Lung (tissue), 17 donors: ENCODE measurements at places on chromosomes 2 and 18. TPM values are rescaled to one million over a fixed set of nuclear protein-coding genes. Genes with fewer than 3 reads are reported as not detected.

DNA sequence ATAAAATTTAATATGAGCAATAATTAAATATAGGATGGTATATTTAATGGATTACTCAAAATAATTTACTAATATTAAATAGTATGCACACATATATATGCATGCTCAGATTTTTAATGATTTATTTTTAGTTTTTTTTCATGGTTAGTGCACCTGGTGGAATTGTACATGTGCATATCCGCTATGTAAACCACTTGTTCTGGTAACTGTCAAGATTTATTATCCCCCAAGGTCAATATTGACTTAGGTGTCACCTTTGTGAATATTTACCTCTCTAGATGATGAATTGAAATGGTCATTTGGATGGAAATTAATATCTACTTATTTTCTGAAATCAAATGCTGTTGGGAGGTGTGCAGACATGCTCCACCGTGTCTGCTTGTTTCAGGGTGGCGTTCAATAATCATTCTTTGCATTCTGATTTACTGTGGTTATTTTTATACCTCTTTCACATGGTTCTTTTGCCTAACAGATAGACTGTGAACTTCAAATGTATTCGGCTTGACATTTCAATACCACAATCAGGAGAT is 14.7 kb downstream of the CNTNAP5 start:
- DNase-seq: no peak
- no peaks in the 10 kb centered on the region for H3K27me3 ChIP-seq
- no peak overlapping the region for H3K4me3 ChIP-seq

The CAB39 gene
- 19.4 TPM for polyA plus RNA-seq

DNA sequence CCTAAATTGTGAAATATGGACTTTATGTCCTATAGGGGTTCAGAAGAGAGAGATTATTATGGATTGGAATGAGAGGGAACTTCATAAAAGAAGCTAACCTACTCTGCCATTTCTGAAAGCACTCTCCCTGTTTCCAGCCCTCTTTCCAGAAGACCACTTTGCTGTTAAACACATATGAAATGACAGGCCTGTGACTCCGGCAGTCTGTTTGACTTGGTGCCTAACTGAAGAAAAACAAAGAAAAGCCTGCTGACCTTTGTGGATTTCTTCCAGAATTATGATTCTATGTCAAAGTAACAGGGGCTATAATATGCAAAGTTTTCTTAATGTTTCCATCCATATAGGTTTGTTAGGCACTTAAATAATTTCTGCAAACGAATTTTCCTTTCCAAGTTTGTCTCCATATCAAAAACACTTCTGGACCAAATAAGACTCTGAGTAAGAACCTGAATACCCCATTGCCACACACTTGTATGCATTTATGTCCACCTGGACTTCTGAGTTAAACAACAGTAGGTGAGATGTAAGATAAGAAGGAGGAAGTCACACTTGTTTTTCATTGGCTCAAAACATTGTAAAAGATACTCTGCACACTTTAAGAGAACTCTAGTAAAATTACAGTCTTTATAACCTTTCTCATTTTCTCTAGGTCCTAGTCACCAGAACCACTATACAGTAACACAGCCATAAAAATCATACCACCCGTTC is 111.7 kb downstream of the PIEZO2 start:
- peaks cover 62% of the 10 kb centered on the region for H3K4me1 ChIP-seq
- no peak overlapping the region for H3K4me3 ChIP-seq

- H3K27me3 ChIP-seq: no peaks in the 10 kb centered on the region
- H3K27ac ChIP-seq: no peak overlapping the region
- H3K36me3 ChIP-seq: no peaks in the 10 kb centered on the region
These were observed 34.5 kb downstream of the KLHL29 start for GRCh38 chr2:23419171-23420090.

The RAD51AP2 gene
- polyA plus RNA-seq: not detected

- H3K27ac ChIP-seq: no peak overlapping the region
- H3K4me1 ChIP-seq: no peaks in the 10 kb centered on the region
- H3K27me3 ChIP-seq: no peaks in the 10 kb centered on the region
These were observed 1275.2 kb upstream of the CRIM1 start for GRCh38 chr2:35080231-35080910.

The CHRNA1 gene
- 0.03 TPM for polyA plus RNA-seq
